Activated CD4-positive, alpha-beta T cell treated with anti-CD3 and anti-CD28 coated beads for 4 hours (primary cell): ENCODE measurements at places on chromosomes 5 and 9.

DNA sequence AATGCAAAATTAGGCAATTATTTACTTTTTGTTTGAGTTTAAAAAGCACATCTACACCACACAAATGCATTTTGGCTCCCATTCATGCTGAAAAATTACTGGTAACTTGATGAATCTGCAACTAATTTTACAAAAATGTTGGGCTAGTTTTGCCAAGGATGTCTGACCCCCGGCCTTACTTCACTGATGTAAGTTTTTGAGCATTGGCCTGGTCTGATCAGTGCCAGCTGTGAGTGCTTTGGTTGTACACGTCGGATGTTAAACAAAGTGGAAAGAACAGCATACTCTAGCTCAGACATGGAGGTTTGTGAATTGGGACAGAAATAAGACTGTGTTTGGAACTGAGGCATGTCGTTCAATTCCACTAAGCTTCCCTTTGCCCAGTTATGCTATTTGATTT lies 1044.2 kb downstream of the TLE4 start:
- no peak for DNase-seq

DNA sequence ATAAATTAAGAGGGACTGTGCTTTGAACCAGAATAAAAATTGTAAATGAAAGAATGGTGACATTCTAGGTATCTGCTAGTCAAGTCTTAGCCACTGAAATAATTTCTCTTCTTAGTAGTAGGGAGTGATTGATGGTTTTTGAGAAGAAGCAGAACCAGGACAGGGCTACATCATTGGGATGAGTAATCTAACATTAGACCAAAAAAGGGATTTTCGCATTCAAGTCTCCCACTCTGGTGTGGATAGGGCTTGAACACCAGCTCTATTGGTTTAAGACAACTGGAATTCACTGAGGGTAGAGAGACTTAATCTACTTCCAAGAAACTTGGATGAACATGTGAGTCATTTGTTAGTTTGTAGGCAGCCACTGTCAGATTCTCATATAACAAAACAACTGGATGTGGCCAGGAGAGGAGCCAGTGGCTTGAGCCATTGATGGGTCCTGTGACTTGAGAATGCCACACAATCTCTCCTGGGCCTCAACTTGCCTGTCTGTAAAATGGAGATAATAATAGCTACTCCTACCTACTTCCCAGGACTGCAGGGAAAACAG lies 16.6 kb downstream of the FAT2 start:
- no peak for DNase-seq

- no peak for DNase-seq
Measured at GRCh38 chr9:128101690-128102089, 25.8 kb downstream of the PTGES2 start.

GRCh38 chr5:73722231-73722630 lies 96.2 kb downstream of the ARHGEF28 start:
- DNase-seq = no peak

DNA sequence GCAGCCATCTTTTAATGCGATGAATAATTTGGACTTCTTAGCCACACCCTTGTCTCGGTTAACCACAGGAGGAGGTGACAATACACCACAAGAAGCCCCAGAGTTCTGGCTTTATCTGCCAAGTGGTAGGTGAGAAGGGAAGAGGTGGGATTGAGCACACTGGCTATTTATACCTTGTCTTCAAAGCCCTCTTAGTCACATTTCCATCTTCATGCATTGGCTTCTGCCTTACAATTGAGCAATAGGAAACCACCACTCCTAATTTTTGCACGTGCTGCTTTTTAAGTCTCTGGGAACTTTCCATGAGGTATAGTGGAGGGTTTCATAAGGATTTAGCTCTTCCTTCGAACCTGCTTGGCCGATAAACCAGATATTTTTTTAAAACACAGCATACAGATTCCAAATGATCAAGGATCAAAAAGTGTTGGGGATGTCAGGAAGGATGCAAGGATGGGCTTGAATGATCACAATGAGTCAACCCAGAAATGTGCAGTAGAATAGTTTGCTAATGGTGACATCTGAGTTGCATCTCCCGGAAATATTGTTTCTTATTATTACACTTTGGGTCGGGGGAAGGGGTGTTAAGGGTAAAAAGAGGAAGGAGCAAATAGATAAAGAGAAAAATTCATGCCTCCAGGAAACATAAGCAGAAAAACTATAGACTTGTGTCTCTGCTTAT lies 25.5 kb downstream of the PLAC8L1 start:
- no peak for DNase-seq

DNA sequence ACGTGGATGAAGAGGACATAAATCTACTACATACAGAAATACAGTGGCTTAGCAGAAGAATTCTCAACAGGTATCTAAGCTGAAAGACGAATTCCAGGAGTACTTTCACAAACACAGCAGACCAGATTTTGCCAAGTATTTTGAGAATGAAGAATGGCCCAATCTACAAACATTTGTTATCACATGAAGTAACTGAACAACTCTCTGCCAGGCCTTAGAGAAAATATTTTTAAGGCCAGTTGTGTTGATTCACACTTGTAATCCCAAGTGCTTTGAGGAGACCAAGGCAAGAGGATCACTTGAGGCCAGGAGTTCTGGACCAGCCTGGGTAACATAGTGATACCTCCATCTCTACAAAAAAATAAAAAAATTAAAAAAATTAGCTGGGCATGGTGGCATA lies 14.3 kb downstream of the AGTPBP1 start:
- DNase-seq = no peak

- peak; percentile 14 for DNase-seq
Measured at GRCh38 chr5:80481019-80481893, 6.6 kb upstream of the FAM151B start.

GRCh38 chr9:87684627-87685219 lies 41.2 kb upstream of the CTSL start:
- no peak for DNase-seq

DNA sequence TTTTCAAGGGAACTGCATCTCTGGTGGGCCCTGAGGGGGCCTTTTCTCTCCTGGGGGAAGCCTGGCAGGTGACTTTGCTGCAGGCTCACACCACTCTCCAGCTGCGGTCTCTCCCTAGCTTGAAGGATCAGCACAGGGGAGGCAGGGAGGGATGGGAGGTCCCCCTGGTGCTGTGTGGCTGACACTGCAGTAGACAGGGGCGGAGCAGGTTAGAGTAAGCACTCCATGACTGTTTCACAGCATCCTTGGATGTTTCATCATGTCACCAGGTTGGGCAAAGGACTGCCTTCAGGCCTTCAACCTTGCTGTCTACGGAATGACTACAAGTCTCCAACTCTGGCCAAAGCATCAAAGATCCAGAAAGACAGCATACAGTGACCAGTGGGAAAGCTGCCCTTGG lies 470.7 kb downstream of the CDK5RAP2 start:
- no peak for DNase-seq

- no peak for DNase-seq
Measured at GRCh38 chr5:53971551-53971950, 338.8 kb downstream of the ARL15 start.

GRCh38 chr5:146334074-146334533 lies 4.5 kb upstream of the POU4F3 start:
- no peak for DNase-seq

GRCh38 chr5:171908638-171909037 lies 97.8 kb downstream of the FBXW11 start:
- DNase-seq = no peak

DNA sequence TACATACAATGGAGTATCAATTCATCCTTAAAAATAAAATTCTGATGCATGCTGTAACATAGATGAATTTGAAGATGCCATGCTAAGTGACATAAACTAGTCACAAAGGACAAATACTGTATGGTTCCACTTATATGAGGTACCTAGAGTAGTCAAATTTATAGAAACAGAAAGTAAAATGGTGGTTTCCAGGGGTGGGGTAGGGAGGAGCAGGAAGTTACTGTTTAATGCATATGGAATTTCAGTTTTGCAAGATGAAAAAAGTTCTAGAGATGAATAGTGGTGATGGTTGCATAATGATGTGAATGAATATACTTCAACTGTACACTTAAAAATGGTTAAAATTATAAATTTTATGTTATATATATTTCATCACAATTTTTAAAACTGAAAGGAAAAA lies 57.3 kb upstream of the FNIP1 start:
- no peak for DNase-seq

DNA sequence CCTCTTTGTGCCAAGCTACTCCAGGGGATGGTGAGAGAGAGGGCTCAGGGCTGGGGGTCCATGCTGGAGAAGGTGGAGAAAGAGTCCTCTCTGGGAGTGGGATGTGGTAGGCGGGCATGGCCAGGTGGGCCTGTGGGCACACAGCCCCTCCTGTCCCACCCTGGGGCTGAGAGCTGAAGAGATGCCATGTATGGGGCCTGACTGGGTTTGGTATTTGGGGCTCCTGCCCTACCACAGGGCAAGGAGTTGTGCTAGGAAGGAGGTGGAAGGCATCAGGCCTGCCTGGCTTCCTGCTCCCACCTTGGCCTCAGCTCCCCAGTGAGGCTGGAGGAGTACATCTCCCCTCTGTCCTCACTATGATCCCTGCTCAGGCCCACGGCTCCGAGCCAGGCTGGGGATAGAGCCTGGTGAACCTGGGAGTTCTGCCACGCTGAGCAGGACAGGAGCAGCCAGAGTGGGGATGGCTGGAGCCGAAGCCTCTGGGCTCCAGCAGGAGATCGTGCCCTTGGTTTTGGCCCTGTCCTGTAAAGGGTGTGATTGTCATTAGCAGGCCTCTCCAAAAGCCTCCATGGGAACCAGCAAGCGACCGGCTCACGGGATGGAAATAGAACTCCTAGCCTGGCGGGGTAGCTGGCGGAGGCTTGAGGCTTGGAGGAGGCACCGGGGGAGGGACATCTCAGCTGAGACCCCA lies 75.5 kb downstream of the CACNA1B start:
- no peak for DNase-seq

- no peak for DNase-seq
Measured at GRCh38 chr9:89802781-89803355, 198.1 kb downstream of the GADD45G start.

- no peak for DNase-seq
Measured at GRCh38 chr5:12245429-12245828, 341.2 kb upstream of the CTNND2 start.

GRCh38 chr5:122895141-122895540 lies 49.7 kb downstream of the SNX24 start:
- no peak for DNase-seq

DNA sequence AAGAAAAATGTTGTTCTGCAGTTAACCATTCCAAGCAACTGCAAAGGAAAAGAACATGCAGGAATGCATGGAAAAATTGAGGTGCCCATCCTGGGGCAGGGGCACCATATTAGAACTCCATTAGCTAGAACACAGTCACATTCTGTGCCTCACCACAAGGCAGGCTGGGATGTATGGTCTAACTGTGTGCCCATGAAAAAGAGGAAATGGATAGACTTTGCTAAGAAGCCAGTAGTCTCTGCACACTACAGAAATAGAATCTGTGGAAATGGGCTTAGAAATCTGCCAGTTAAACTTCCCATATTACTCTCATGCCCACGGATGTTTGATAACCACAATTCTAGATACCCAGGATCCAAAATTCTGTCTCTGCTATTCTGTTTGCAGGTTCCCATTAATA lies 423.8 kb upstream of the SMARCA2 start:
- no peak for DNase-seq

GRCh38 chr9:98484162-98484561 lies 224.6 kb downstream of the GABBR2 start:
- DNase-seq = no peak

DNA sequence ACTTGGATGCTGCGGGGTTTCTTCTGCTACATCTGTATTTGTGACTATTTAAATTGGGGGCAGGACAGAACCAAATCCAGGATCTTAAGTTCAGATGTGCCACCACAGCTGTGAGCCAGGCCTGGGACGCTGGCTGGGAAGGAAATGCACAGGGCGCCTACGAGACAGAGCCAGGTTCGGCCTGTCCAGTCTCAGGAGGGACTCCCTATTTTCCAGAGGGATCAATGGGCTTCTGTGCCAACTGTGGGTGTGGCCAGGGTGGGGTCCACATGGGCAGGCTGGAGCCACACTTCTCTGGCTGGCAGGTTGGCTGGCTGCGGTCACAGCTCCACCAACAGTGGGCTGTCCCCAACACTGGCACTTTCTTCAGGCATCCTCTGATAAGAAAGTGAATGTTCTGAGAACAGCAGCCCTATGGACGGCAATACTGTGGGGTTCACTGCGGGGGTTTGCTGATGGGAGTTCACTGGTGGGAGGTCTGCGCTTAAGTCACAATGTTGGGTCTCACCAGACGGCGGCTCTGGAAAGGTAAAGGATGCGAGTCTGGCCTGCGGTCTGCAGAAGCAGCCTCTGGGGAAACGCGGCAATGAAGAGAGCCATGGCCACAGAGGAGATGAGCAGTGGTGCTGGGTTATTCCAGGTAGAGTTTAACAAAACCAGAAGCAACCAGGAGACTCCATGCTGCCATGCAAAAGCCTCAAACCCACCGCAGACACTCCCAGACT lies 78.1 kb downstream of the DAP start:
- no peak for DNase-seq

DNA sequence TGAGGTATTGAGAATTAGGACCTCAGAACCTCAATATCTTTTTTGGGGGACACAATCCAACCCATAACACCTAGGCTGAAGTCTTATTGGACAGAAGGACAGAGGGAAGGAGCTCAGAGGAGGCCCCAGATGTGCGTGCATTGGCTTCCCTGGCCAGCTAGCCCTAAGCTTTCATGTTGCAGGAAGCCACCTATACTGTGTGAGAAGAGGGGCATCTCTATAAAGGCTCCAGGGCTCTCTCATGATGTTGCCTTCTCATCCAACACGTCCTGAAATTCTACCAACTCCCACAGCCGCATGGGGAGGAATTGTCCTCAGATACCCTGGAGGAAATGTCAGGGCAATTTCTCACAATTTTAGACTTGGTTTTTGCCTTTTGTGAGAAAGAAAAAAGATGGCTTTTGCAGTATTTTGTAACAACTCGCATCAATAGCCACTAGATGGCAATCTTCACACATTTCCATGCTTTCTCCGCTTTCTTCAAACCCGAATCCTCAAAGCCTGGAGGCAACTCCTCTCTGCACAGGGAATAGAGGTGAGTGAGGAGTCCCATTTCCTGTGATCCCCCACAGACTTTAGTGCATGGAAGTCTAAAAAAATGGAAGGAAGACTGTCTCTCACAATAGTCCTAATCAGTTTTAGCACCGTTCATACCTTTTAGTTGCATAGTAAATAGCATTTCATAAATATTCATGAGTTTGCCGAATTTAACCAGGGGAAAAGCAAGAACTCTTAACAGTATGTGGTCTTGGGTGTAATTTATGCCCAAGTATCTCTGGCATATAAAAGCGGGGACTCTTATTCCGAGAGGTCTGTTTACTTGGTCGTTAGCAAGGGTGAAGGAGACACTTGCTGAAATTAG lies 7.4 kb upstream of the PPP3R2 start:
- DNase-seq = no peak
